CD4-positive, alpha-beta T cell (primary cell): ENCODE measurements at places on chromosomes 16 and 17. TPM values are rescaled to one million over a fixed set of nuclear protein-coding genes. Genes with fewer than 3 reads are reported as not detected.
A peak's percentile ranks its signal among the peaks of the same experiment; 100 is the strongest.

DNA sequence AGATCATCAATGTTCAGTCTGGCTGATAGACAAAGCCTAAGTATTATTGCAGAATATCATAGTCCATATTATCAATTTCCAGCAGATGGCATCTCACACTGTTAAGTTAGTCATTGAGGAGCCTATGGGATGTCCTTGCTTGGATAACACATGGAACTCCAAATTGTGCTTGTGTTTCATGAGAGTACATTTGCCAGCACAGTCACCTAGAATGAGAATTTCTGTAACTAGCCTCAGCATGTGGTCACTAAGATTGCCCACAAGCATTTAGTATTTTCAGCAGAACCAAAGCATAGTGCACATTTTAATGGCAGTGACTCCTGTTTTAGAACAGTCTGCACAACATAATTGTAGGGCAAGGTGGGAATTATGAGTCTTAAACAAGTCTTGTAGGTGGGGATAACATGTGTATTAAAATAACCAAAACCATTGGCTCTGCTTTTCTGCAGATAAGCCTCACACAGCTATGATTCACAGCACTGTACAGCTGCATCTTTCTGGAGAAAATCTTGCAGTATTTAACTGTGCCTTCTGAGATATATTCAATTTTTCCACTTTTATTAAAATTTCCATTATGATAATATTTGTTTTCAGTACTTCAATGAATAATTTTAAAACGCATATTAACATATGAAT lies 882.8 kb upstream of the SOX9 start:
- no peak for DNase-seq
- no peak overlapping the region for H3K4me3 ChIP-seq
- no peaks in the 10 kb centered on the region for H3K4me1 ChIP-seq
- no peak overlapping the region for H3K27ac ChIP-seq
- no peaks in the 10 kb centered on the region for H3K36me3 ChIP-seq

GRCh38 chr17:39965017-39965699 lies 2.4 kb downstream of the GSDMA start:
- H3K27me3 ChIP-seq: no peaks in the 10 kb centered on the region
- no peaks in the 10 kb centered on the region for H3K36me3 ChIP-seq
- H3K27ac ChIP-seq: no peak overlapping the region
- no peak overlapping the region for H3K4me3 ChIP-seq
- H3K4me1 ChIP-seq: peaks cover 33% of the 10 kb centered on the region

GRCh38 chr16:89282523-89282922 lies 65.0 kb downstream of the ZNF778 start:
- H3K27ac ChIP-seq: no peak overlapping the region
- no peaks in the 10 kb centered on the region for H3K4me1 ChIP-seq

DNA sequence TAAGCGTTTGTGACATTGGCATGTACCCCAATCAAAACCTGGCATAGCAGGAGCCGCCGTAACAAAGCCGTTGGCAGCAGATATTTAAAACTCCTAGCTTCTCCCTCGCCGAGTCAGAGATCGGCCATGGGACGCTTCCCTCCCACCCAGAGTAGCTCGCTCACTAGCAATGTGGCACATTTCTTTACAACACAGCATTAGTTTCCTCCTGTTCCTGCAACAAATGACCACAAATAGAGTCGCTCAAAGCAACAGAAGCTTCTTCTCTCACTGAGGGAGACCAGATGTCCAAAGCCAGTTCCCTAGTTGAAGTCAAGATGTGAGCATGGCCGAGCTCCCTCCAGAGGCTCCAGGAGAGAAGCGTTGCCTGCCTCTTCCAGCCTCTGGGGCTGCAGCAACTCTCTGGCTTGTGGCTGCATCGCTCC lies 106.7 kb downstream of the RBFOX3 start:
- no peak for DNase-seq
- H3K36me3 ChIP-seq: no peaks in the 10 kb centered on the region
- H3K27ac ChIP-seq: no peak overlapping the region
- peaks cover 14% of the 10 kb centered on the region for H3K27me3 ChIP-seq

DNA sequence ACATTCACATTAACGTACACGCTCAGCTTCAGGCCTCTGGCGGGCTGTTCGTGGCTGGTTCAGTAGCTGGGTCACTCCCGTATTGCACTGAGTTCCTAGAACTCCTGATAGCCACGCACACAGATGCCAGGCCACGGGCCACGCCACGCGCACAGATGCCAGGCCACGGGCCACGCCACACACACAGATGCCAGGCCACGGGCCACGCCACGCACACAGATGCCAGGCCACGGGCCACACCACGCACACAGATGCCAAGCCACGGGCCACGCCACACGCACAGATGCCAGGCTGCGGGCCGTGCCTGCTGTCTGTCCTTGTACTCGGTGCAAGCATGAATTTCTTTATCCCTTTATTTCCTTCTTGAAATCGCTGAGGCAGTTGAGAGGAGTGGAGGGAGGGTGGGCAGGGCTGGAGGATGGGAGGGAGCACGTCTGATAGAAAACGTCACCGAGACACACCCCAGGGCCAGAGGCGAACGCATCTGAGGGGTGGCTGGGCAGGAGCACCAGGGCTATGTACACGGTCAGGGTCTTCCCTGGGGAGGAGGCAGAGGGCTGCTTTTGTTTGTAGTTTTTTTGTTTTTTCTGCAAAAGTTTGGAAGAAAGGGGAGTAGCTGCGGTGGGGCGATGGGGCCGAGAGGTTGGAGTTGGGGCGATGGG lies 8.6 kb upstream of the PABPN1L start:
- H3K36me3 ChIP-seq: no peaks in the 10 kb centered on the region
- peaks cover 6% of the 10 kb centered on the region for H3K4me1 ChIP-seq
- DNase-seq: no peak
- H3K27me3 ChIP-seq: peaks cover 15% of the 10 kb centered on the region
- H3K4me3 ChIP-seq: no peak overlapping the region

- H3K27me3 ChIP-seq: no peaks in the 10 kb centered on the region
- H3K4me1 ChIP-seq: no peaks in the 10 kb centered on the region
- peaks cover 68% of the 10 kb centered on the region for H3K36me3 ChIP-seq
- H3K4me3 ChIP-seq: no peak overlapping the region
- no peak for DNase-seq
Measured at GRCh38 chr16:87414251-87414680, 22.1 kb downstream of the MAP1LC3B start.

- H3K36me3 ChIP-seq: no peaks in the 10 kb centered on the region
- H3K27ac ChIP-seq: no peak overlapping the region
- H3K4me3 ChIP-seq: no peak overlapping the region
- no peaks in the 10 kb centered on the region for H3K4me1 ChIP-seq
- no peak for DNase-seq
Measured at GRCh38 chr17:51662204-51663056, 402.1 kb downstream of the UTP18 start.

DNA sequence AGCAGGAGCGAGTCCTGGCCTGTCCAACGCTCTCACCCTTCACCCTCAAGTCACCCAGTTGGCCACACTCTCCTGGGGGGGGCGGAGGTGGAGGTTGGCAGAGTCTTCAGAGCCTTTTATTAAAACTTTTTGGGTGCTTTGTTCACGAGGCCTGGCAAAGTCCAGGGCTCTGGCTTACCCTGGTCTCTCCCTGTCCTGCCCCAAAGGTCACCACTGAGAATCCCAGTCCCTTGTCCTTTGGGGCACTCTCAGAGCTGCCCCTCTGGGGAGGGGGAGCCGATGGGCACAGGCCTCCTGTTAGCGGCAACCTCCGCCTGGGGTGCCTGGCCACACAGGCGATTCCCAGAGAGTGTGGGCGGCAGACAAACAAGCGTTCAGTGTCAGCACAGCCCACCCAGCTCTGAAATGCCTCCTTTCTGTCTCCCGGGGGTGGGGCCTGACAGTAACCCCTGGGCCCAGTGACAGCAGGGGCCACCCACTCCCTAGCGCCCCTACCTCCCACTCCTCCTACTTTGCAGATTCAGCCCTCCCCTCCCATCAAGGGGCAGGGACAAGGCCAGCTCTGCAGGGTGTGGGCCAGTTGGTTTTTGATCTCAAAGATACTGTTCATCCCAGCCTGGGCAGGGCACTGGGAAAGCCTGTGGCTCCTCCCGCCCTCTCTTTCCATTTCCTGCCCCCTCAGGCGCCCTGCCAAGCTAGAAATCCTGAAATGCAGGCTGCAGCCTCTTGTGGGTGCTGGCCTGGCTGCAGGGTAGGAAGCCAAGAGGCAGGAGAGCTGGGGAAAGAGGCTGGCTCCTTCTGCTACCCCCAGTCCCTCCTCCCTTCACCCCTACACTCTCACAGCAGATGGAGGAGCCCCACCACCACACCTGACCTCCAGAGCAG lies 36.6 kb upstream of the EMP2 start:
- H3K4me1 ChIP-seq: no peaks in the 10 kb centered on the region
- no peak overlapping the region for H3K4me3 ChIP-seq
- H3K27ac ChIP-seq: no peak overlapping the region

GRCh38 chr16:86609115-86609514 lies 30.8 kb downstream of the FOXL1 start:
- peaks cover 3% of the 10 kb centered on the region for H3K4me1 ChIP-seq
- H3K4me3 ChIP-seq: no peak overlapping the region
- DNase-seq: no peak
- H3K27ac ChIP-seq: no peak overlapping the region

- H3K4me3 ChIP-seq: no peak overlapping the region
- no peak overlapping the region for H3K27ac ChIP-seq
- H3K36me3 ChIP-seq: peaks cover 14% of the 10 kb centered on the region
- no peak for DNase-seq
Measured at GRCh38 chr17:76434870-76435269, 18.1 kb downstream of the UBE2O start.

DNA sequence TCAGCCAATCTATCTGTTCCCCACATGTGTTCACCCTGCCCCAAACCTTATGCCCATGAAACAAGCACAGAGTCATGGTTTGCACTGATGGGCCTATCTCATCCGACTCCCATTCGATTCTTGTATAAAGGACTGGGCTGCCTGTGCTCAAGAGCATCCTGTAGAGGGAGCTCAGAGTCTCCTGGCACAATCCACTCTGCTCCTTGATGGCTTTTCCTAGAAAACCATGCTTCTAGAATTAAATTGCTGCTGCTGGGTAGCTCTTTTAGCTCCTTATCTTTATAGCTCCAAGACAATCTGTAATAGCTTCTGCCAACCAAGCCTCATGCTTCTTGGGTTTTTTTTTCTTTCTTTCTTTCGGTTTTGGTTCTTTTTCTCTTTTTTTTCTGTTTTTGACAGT lies 9.7 kb downstream of the ZNF19 start:
- no peaks in the 10 kb centered on the region for H3K27me3 ChIP-seq
- no peak overlapping the region for H3K4me3 ChIP-seq
- DNase-seq: no peak
- peaks cover 26% of the 10 kb centered on the region for H3K36me3 ChIP-seq
- H3K4me1 ChIP-seq: peaks cover 11% of the 10 kb centered on the region
- no peak overlapping the region for H3K27ac ChIP-seq

GRCh38 chr16:84543253-84543652 lies 38.8 kb upstream of the MEAK7 start:
- H3K4me1 ChIP-seq: peaks cover 18% of the 10 kb centered on the region
- H3K27me3 ChIP-seq: no peaks in the 10 kb centered on the region
- no peak for DNase-seq
- no peak overlapping the region for H3K4me3 ChIP-seq
- no peaks in the 10 kb centered on the region for H3K36me3 ChIP-seq

GRCh38 chr16:88533932-88534637 lies 36.1 kb upstream of the ZC3H18 start:
- no peaks in the 10 kb centered on the region for H3K36me3 ChIP-seq
- H3K4me3 ChIP-seq: peak overlapping the region; percentile 25
- no peak overlapping the region for H3K27ac ChIP-seq
- peaks cover under 1% of the 10 kb centered on the region for H3K27me3 ChIP-seq

- H3K4me3 ChIP-seq: no peak overlapping the region
- DNase-seq: no peak
- no peaks in the 10 kb centered on the region for H3K36me3 ChIP-seq
- H3K4me1 ChIP-seq: no peaks in the 10 kb centered on the region
- no peak overlapping the region for H3K27ac ChIP-seq
- peaks cover 9% of the 10 kb centered on the region for H3K27me3 ChIP-seq
Measured at GRCh38 chr17:19316761-19317358, 45.7 kb downstream of the B9D1 start.

GRCh38 chr16:65185241-65185778 lies 63.4 kb upstream of the CDH11 start:
- no peak overlapping the region for H3K4me3 ChIP-seq
- DNase-seq: no peak
- H3K4me1 ChIP-seq: no peaks in the 10 kb centered on the region
- no peak overlapping the region for H3K27ac ChIP-seq

DNA sequence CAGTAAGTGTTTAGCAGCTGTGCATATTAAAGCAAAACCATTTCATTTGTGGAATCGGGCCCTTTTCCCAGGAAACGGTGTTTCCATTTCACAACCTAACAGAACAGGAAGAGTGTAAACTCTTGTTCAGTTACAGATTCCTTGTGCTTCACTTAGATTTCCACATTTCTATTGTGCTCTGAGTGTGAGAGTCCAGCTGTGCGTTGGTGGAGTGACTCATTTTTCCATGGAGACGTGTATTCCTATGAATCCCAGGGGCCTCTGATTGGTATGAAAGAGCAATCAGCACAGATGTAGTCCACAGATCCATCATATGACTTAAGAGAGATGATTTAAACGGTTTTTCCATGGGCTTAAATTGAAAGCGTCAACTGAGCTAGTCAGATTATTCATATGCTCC lies 13.3 kb upstream of the CAVIN1 start:
- no peak overlapping the region for H3K27ac ChIP-seq
- no peaks in the 10 kb centered on the region for H3K36me3 ChIP-seq
- DNase-seq: no peak
- no peak overlapping the region for H3K4me3 ChIP-seq

- DNase-seq: peak; percentile 81
- H3K36me3 ChIP-seq: peaks cover 82% of the 10 kb centered on the region
- no peaks in the 10 kb centered on the region for H3K27me3 ChIP-seq
- H3K4me1 ChIP-seq: peaks cover 18% of the 10 kb centered on the region
- H3K4me3 ChIP-seq: no peak overlapping the region
Measured at GRCh38 chr17:47663912-47664623, 14.3 kb downstream of the KPNB1 start.

- H3K36me3 ChIP-seq: peaks cover 35% of the 10 kb centered on the region
- peak overlapping the region; percentile 97 for H3K4me3 ChIP-seq
- H3K27ac ChIP-seq: peak overlapping the region; percentile 82
- no peak for DNase-seq
- no peaks in the 10 kb centered on the region for H3K27me3 ChIP-seq
Measured at GRCh38 chr16:71846431-71846830, 655 bp downstream of the ATXN1L start.

- no peak for DNase-seq
- no peak overlapping the region for H3K4me3 ChIP-seq
- H3K27ac ChIP-seq: no peak overlapping the region
- no peaks in the 10 kb centered on the region for H3K4me1 ChIP-seq
Measured at GRCh38 chr17:34721326-34721725, 141.9 kb downstream of the TMEM132E start.

TEDC2 gene
- total RNA-seq: 0.17 TPM

SDR42E2 gene
- total RNA-seq: 1.0 TPM

MAF gene
- total RNA-seq: 36.0 TPM

C17orf67 gene
- 4.3 TPM for total RNA-seq

FBXW10 gene
- not detected for total RNA-seq

OTOP2 gene
- total RNA-seq: not detected

MSL1 gene
- 77.0 TPM for total RNA-seq

CALCOCO2 gene
- total RNA-seq: 140 TPM

FBXO47 gene
- not detected for total RNA-seq

SLC47A1 gene
- total RNA-seq: not detected

PDE6G gene
- 0.49 TPM for total RNA-seq

CD300LG gene
- not detected for total RNA-seq

ARL5C gene
- not detected for total RNA-seq

GP1BA gene
- total RNA-seq: not detected

YPEL2 gene
- total RNA-seq: 69.1 TPM
